RWPE1 (cell line): ENCODE measurements at places on chromosomes 1 and 21.

GRCh38 chr1:213245260-213245910 is 194.3 kb downstream of the RPS6KC1 start:
- no peak for DNase-seq

DNA sequence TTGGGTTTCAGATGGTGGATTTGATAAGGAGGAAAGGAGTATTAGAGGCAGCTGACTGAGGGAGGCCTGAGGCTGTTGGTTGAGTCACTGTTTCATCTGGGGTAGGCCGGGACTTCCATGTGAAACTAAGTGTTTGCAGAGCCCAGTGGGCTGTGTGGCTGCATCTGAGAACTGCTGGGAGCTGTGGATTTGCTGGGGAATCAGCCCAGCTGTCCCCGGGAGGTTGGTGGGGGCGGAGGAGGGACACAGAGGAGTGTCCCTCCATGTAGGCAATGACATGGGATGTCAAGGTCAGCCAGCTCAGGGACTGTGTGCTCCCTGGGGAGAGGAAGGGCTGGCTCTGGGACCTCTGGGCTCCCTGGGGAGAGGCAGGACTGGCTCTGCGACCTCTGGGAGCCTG is 36.4 kb downstream of the SLC2A7 start:
- DNase-seq, result no peak

DNA sequence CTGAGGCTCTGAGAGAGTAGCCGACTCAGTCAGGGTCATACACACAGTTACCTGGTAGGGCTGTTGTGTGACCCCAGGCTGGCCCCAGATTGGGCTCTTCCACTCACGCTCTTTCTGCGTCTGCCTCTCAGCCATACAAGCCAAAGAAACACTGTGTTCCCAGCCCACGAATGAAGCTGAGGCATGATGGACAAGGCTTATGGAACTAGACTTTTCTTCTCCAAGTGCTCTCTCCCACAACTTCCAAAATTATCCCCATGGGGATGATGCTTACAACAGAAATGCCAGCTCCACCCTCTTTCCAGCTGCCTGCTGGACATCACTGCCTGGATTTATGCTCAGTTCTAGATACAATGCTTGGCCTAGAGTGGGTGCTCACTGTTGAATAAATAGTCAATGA is 102.8 kb upstream of the JUN start:
- DNase-seq, result no peak

- DNase-seq, result no peak
Measured at GRCh38 chr21:45802956-45803617, 159.6 kb downstream of the PCBP3 start.

DNA sequence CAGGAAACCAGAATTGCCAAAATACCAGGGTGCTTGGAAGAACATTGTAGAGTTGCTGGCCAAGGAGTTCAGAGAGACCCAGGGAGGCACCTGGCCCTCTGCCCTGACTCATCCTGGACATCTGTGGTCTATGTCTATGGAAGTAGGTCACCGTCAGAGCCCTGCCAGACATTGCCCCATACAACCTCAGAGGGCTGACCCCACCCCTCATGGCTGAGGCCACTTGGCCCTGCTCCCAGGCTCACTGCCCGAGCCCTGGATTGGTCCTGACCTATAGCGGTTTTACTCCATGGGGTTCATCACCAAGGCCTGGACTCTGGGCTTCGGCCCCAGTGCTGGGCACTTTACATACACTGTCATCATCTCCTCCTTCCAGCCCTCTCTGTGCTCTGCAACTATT is 233.1 kb downstream of the PTPRU start:
- no peak for DNase-seq

- peak; percentile 63 for DNase-seq
Measured at GRCh38 chr21:15293240-15293639, 228.4 kb upstream of the NRIP1 start.

GRCh38 chr1:109148987-109149561 is 35.2 kb downstream of the ELAPOR1 start:
- DNase-seq, result no peak

GRCh38 chr21:39084979-39085729 is 98.1 kb downstream of the PSMG1 start:
- DNase-seq, result no peak

DNA sequence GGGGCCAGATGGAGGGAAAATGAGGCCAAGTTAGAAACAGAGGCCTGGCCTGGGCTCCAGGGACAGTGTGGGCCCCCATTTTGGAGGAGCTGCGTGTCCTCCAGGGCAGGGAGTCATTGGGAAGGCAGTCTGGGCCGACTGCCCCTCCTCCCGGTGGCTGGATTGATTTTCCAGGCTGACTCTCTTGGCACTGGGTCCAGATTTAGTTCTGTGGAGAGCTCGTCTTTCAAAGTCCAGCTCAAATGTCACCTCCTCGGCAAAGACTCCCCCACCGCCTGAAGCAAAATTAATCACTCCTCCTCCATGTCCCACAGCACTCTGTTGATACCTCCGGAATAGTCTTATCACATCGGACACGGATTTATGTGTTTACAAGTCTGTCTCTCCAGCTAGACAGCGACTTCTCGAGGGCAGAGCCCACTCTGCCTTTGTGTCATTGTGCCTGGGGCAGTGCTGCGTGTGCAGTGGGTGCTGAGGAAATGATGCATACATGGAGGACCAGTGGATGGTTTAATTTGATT is 175.1 kb downstream of the CAMTA1 start:
- peak; percentile 43 for DNase-seq

DNA sequence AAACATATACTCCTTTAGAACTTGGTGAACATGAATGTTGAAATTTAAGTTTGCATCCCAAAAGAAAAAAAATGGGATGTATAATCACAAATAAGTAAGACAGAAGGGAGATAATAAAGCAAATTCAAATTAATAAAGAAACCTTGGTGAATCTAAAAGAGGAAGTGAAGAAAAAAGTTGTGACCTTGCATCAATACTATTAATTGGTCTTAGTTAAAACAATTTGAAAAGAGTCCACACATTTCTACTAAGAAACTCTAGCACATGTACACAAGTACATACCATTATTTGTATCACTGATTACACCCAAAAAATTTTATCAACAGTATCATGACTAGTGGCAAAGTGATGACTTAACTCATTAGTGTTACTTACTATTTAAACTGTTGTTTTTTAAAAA is 80.4 kb upstream of the SCYL3 start:
- no peak for DNase-seq

DNA sequence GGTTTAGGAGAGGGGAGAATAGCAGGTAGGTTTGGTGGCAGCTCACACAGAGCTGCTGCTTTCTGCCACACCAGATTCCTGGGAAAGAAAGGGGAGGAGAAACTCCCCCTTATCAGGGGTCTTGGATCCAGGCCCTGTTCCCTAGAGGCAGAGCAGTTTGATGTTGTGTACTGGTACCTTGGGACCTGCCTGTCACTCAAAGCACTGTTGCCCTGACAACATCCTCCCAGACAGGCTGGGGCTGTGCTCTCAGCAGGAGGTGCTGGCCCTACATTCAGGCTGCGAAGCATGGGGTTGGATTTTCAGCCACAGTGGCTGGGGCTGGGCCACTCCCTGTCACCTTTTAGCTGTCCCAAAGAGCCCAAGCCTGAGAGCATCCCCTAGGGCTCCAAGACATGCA is 188.0 kb downstream of the GRIK3 start:
- DNase-seq, result no peak

GRCh38 chr1:182368358-182368757 is 23.2 kb downstream of the GLUL start:
- DNase-seq, result no peak
